ENCODE measurements at places on chromosomes 4 and X.

- no peak for DNase-seq
Observed at GRCh38 chr4:116362583-116362982, 722.8 kb downstream of the TRAM1L1 start.

- DNase-seq, result no peak
Observed at GRCh38 chrX:123357941-123358340, 173.9 kb downstream of the GRIA3 start.

DNA sequence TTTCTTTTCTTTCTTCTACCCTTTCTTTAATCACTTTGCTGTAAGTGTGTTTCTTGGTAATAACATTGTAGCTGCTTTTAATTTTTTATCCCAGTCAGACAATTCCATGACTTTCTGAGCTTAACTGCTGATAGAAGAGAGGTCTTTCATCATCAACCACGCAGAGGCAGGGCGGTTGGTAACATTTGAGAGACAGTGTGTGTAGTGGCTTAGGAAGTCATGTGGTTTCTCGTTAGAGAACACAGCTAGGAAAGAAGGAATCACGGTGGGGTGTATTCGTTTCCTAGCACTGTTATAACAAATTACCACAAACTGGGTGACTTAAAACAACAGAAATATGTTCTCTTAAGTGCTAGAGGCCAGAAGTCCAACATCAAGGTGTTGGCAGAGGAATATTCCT, 11.5 kb downstream of the PRPS2 start:
- DNase-seq, result no peak

GRCh38 chrX:56564921-56565840, 1.8 kb downstream of the UBQLN2 start:
- no peak for DNase-seq

DNA sequence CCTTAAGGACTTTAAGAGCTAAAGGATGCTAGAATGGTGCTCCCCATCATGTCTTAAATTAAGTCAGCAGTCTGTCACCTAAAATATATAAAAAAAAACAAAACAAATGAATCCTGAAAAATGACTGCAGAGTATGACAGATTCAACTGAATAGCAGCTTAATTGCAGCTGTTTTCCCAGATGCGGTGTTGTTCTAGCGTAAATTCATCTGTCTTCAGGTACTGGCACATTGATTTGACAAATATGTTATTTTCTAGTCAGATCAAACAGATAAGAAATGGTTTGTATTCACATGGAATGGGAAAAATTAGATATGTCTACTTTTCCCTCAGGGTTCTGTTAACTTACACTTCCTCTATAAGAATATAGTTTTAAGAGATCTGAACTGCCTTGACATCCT, 211.7 kb downstream of the NAF1 start:
- no peak for DNase-seq

GRCh38 chrX:23557070-23557469, 110.2 kb upstream of the PRDX4 start:
- DNase-seq, result no peak

- no peak for DNase-seq
Observed at GRCh38 chr4:163609019-163609418, 114.5 kb downstream of the TMA16 start.

DNA sequence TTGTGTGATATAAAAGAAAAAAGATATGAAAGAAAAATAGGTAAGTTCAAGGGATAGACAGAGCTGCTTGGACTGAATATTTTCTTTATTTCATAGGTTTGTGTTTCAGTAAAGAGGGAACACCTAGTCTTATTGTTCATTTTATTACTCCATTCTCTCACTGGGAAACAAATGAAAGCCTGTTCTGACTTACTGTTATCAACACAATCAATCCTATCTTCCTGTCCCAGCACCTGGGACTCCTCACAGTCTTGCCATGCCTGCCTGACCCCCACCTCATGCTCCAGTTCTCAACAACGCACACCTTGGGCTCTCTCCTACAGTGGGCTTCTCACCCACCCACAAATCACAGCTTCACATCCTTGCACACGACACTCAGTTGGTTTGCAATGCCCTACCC, 189.5 kb downstream of the PRDM5 start:
- no peak for DNase-seq

GRCh38 chrX:78922754-78923153, 22.4 kb upstream of the P2RY10 start:
- no peak for DNase-seq

- no peak for DNase-seq
Observed at GRCh38 chr4:126405369-126405982, 1090.7 kb downstream of the FAT4 start.

DNA sequence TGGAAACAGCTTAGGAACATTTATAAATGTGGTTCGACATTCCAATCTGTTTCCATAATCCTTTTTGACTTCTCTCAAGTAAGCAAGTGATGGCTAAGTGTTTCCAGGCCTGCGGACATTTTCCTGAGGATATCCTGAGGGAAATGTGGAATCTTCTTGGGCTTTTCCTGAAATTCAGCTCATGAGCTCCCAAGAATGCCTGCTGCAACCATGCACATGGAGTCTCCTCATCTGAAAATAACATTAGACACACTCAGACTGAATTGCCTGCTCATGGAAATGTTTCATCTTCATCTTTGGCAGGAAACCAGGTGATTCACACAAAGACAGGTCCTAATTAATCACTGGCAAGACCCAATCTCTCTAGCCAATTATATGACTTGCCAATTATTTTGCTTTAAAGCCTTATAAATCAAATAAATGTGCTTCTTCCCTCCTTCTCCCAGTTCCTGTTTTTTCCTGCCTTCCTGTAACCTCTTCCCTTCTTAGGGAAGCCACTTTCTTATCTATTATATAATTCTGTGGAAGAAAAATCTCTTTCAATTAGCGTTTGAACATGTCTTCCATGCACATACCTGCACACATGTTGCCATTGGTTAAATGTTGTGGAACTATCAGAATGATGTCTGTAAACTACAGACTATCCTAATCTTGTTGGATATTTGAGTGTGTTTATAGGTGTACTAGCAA, 104.6 kb upstream of the MXRA5 start:
- DNase-seq, result no peak

GRCh38 chr4:126630230-126630629, 1002.5 kb upstream of the INTU start:
- no peak for DNase-seq

DNA sequence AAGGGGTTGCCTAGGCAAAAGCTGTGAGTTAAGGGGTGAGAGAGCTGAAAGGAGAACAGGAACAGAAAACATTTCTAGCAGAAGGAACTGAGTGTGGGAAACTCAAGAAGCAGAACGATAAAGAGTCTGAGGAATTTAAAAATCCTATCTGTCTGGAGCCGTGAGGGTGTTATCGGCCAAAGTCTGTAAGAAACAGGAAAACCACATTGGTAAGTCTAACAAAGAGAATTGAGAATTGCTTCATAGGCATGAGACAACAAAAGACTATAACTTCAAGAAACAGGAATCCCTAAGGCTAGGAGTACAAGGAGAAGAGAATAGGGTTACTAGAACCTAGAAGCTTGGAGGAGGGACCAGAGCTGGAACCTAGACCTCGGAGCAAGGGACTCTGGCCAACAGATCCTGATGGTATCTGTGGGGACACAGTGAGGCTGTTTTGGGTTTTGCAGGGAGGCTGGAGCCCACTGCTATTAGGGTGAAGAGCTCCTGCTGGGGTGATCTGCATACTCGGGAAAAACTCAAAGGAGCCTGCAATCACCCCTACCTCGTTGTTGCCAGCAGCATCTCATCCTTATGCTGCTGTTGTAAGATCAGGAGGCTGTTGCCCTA, 175.6 kb downstream of the FBXO8 start:
- DNase-seq, result no peak

DNA sequence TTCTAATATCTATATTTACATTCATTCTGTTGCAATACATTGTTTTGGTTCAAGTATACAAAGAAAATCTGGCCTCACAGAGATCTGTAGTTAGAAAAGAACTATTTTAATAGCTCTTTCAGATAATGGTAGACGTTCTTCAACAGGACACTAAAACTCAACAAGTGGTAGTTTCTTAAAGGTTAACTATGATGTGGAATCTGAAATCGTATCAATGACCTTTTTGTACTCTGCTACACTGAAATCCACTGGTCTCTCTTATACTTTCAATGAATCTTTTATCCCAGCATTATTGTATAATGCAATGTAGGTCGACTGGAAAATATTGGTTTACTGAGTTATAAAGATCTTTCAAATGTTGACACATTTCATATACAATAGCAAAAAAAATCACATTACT, 12.7 kb downstream of the TMEM185A start:
- DNase-seq, result no peak

GRCh38 chrX:150899191-150899757, 806 bp upstream of the CD99L2 start:
- DNase-seq, result no peak

DNA sequence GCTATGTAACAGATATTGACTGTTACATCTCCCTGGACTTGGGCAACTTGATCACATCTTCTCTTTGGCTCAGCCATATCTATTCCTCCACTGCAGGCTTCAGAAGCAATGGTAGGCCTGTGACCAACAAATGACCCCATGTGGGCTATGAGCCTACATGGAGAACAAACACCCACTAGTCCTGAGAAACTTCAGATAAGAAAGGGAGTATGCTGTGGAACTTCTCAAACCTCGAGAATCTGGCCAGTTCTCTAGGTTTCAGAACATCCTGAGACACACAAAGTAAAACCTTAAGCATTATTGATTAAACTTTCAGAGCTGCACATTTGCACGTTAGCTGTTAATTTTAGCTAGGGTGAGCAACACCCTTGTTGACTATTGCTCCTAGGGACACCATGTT, 16.3 kb downstream of the RBMX2 start:
- DNase-seq, result no peak

GRCh38 chr4:67699603-67700002, 1.4 kb downstream of the UBA6 start:
- DNase-seq, result no peak

GRCh38 chr4:38804654-38805295, at the start of gene TLR1:
TLR1 (minus strand) TSS chr4:38804791; CDS start chr4:38798831, 5,960 bp downstream.
- DNase-seq, result no peak

- no peak for DNase-seq
Observed at GRCh38 chrX:13043138-13043537, 1.3 kb downstream of the FAM9C start.

GRCh38 chr4:120694973-120695372, 227.6 kb downstream of the PRDM5 start:
- DNase-seq, result no peak

DNA sequence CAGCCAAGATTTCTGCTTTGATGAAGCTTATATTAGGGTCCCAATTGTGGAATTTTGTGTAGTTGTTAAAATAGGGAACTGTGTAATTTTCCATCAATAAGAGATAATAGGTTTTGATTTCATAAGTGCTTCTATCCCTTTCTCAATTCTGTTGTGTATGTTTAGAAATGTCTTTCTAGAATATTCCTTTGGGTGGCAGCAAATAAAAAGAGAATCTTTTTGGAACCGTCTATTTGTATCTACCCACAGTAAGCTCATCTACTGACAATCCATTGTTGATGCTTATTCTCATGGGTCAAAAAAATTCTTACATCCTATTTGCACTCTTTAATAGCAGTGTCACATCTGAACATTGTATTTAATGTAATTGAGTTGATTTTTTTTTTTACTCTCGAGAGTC, 61.7 kb downstream of the TMA16 start:
- no peak for DNase-seq

DNA sequence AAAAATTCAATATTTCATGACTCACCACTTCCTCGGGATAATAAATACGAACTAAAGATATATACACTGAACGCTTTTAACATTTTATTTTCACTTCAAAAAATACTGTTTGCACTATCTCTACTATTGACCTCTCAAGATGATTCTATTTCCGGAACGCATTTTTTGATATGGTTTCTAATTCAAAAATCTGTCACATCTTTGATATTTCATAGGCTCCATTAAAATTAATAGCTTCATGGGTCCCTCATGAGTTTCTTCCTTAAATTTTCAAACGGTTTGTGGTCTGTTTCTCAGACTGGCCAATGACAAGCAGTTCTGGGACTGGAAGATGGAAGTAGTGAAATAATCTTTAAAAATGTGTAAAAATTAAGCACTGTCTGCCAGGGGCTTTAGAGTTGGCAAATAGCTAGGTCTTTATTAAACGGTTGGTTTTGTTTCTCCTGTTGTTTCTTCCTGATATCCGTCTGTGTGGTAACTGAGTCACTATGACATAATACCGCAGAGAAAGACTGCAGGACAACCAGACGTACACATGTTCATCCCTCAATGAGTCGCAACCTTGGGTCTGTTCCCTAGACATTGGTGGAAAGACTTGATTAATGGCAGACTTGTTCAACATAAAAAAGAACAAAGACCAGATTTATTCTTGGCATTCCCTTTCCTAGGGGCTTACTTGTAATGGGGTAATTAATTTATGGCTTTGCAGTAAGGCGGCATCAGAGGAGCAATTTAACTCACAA, 133.8 kb downstream of the PALLD start:
- DNase-seq, result no peak

All from stimulated activated CD4-positive, alpha-beta T cell treated with anti-CD3 and anti-CD28 coated beads, Interleukin-1b, Interleukin-23, amount 100 ng/mL, for 24 hours (primary cell).